ENCODE measurements at places on chromosomes 11 and 22.

DNA sequence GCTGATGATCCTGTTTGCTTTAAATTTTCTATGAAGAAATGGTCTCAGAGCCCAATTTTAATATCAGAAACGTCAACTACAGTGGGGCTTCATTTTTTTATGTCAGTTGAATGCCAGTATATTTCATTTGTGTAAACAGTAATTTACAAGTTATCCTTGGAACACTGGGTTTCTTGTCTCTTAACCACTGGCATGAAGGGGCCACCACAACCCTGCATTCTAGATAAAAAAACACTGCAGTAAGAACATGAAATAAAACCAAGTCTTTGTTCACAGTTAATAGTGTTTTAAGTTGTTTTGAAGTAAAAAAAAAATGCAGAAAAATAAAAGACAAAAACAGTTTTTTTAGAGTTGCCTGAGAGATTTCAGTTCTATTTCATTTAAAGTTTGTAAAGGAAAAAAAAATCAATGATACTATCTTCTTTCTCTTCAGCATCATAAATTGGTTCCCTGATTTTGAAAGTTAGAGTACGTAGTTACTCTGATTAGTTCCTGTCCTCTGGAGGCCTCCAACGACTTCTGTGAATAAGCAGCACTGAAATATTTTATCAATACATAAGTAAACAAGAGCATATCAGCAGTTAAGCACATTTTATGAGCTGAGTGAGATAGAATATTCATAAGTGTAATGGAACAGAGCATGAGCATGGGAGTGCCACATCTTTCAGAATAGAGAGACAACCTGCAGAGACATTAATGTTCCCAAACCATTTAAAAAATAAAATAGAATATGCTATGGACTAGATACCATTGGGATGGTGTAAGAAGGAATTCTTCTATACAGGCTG, 7.8 kb upstream of the DDI1 start:
- DNase-seq, result no peak

DNA sequence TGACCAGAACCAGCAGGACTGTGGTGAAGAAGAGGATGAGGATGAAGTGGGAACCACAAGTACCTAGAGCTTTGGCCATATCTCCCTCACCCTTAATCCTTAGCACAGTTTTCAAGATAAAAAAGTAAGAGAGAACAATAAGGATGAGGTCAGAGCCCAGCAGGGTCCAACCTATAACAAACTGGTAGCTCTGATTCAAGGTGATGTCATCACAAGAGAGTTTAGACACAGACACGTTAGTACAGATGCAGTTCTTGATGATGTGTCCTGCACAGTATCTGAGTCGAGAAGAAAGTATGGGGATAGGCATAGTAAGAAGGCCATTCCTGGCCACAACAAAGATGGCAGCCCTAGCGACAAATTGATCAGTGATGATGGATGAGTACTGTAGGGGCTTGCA, 586 bp downstream of the OR56A5 start:
- no peak for DNase-seq

DNA sequence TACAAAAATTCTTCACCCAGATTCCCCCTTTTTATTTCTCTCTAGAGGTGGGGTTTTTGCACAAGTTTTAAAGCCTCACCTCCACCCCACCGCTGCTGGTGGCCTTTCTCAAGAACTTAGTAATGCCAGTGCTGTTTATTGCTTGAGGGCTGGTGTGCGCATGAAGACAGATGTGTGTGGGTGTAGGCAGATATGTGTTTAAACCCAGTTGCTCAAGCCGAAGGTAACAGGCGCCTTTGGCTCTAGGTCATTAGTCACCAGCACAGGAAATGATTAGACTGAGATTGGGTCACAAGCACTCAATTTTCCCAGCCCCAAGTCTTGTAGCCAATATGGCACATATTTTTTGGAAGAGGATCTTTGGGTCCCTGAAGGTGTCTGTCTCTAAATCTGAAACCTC, 2.7 kb upstream of the CLMP start:
- DNase-seq, result no peak

- DNase-seq, result no peak
These were observed 3.6 kb upstream of the OR8B3 start for GRCh38 chr11:124402326-124402922.

- DNase-seq, result no peak
These were observed 48.3 kb downstream of the FAM83F start for GRCh38 chr22:40043081-40043480.

DNA sequence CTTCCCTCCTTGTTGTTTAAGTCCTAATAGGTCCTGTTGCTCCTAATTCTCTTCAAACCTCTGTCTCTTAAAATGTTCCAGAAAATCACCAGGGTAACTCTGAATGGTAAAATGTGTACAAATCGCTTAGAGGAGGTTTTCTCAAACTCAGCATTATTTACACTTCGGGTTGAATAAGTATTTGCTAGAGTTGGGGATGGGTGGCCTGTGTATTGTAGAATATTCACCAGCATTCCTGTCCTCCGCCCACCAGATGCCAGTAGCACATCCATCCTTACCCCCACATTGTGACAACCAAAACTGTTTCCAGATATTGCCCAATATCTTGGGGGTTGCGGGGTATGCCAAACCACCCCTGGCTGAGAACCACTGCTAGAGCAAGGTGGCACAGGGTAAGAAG, 64.4 kb upstream of the DDI1 start:
- no peak for DNase-seq

- no peak for DNase-seq
These were observed 26.9 kb upstream of the APOBEC3A start for GRCh38 chr22:38930512-38930911.

DNA sequence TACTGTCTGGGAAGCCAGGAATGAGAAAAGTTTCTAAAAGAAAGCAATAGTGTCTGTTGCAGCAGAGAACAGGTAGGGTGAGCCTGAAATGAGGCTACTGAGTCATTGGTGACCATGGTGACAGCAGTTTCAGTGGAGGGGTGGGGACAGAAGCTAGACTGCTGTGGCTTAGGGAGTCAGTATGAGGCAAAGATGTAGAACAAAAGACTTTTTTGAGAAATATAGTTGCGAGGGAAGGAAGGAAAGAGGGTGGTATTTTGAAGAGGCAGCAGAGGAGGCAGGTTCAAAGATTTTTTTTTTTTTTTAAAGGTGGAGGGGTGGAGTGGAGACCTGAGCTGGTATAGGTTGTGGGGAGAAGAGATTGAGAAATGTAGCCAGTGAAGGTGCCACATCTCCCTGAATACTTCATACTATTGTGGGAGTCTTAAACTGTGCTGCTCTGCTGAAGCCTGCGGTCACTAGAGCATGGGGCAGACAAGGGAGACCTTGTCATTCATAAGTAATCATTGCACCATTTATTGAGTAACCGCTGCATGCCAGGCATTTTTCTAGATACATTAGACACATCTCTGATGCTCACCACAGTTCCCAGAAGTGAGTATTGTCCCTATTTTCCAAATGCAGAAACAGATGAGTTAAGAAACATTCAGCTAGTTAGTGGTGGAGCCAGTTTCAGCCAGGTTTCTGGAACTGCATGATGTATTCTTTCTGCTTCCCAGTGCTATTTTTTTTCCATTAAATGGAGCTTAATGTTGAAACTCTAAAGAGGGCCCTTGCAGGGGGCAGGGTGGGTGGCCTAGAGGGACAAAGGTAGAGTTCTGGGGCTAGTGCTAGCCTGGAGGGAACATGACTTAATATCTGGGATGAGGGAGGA, 49.9 kb downstream of the STIM1 start:
- DNase-seq, result peak; percentile 30

DNA sequence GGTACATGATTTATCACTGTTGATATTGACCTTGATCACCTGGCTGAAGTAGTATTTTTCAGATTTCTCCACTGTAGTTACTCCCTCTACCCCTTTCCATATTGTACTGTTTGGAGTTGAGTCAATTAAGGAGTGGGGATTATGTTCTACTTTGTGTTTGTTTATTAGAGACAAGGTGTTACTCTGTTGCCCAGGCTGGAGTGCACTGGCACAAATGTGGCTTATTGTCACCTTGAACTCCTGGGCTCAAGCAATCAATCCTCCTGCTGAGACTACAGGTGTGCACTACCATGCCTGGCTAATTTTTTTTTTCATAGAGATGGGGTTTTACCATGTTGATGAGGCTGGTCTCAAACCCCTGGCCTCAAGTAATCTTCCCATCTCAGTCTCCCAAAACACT, 85.3 kb upstream of the CCDC90B start:
- DNase-seq, result no peak

Data from stimulated activated CD8-positive, alpha-beta memory T cell treated with anti-CD3 and anti-CD28 coated beads, Interleukin-2, amount 100 ng/mL, for 1 hour (primary cell).